ENCODE measurements at places on chromosomes 3 and 15. TPM values are rescaled to one million over a fixed set of nuclear protein-coding genes. Genes with fewer than 3 reads are reported as not detected.

MUC4 gene
- 0.05 TPM for total RNA-seq

POPDC2 gene
- total RNA-seq = 4.8 TPM

SCN5A gene
- total RNA-seq = 0.08 TPM

UBR1 gene
- total RNA-seq = 35.4 TPM

CHRNB4 gene
- total RNA-seq = not detected

TM4SF18 gene
- total RNA-seq = not detected

MB21D2 gene
- 6.5 TPM for total RNA-seq

ABI3BP gene
- total RNA-seq = not detected

TLE3 gene
- total RNA-seq = 64.0 TPM

PLA2G4E gene
- total RNA-seq = not detected

TMOD3 gene
- 74.1 TPM for total RNA-seq

ANKRD63 gene
- not detected for total RNA-seq

CTXN2 gene
- total RNA-seq = not detected

GOLGA8T gene
- 0.94 TPM for total RNA-seq

C3orf22 gene
- not detected for total RNA-seq

PAQR5 gene
- not detected for total RNA-seq

APOD gene
- not detected for total RNA-seq

HERC2 gene
- total RNA-seq = 42.6 TPM

ERC2 gene
- not detected for total RNA-seq

CYP8B1 gene
- total RNA-seq = not detected

SPATA12 gene
- total RNA-seq = not detected

PLSCR5 gene
- total RNA-seq = not detected

PATL2 gene
- 27.4 TPM for total RNA-seq

GP9 gene
- total RNA-seq = not detected

TMEM40 gene
- total RNA-seq = not detected

GASK1A gene
- not detected for total RNA-seq

C3orf52 gene
- total RNA-seq = 2.5 TPM

CISH gene
- 394 TPM for total RNA-seq

MESP1 gene
- total RNA-seq = 2.4 TPM

RBP2 gene
- total RNA-seq = not detected

SMCO1 gene
- not detected for total RNA-seq

PLXNB1 gene
- total RNA-seq = 1.7 TPM

PPIP5K1 gene
- total RNA-seq = 48.3 TPM

ZNF620 gene
- 4.6 TPM for total RNA-seq

HAPLN3 gene
- total RNA-seq = 75.7 TPM

KCNMB2 gene
- not detected for total RNA-seq

SMAD6 gene
- total RNA-seq = 0.97 TPM

WDR93 gene
- total RNA-seq = not detected

IGSF10 gene
- total RNA-seq = not detected

ITGA11 gene
- 0.39 TPM for total RNA-seq

DPPA4 gene
- total RNA-seq = not detected

ZNF860 gene
- total RNA-seq = not detected

P2RY1 gene
- 0.44 TPM for total RNA-seq

REC114 gene
- total RNA-seq = not detected
